NCI-H1417 treated with DMSO at 0.1 percent for 48 hours (cell line): ENCODE measurements at places on chromosomes 6 and 20.

- DNase-seq, result no peak
These were observed 96.4 kb downstream of the TBC1D32 start for GRCh38 chr6:121237859-121238258.

- peak; percentile 21 for DNase-seq
These were observed 447 bp downstream of the MCM3 start for GRCh38 chr6:52284131-52284459.

DNA sequence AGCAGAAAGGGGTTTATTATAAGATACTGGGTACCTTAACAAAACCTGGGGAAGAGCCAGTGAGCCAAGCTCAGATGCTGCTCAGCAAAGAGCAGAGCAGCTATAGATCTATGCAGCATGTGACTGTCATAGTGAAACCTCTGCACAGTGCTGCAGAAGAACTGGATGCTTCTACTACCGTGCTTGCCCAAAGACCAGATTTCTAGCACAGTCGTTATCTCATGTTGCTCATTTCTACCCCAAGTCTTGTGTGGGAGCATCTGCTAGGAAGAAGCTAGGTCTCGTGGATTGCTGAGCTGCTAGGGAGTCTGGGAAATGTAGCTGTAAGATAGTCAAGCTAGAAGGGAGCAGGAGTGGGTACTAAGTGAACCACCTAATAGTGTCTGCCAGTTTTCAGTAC is 31.7 kb upstream of the GNRH2 start:
- no peak for DNase-seq

DNA sequence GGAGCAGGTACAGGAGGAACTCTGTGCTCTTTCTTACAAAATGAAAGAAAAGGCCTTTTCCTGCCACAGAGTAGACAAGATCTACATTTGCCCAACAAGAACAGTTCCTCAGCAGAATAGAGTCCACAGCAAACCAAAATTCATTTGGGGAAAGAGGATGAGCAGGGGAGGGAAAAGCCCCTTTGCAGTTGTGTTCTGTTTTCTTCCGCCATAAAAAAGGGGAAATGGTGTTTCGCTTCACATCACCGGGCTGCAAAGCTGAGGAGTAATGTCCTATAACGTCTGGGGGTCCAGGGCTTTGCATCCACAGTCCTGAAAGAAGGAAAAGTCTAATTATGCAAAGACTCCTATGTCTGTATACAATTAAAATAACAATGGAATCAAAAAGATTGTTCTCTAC is at the start of gene GPR31:
GPR31 (minus strand) TSS at position 118 of the 400 bp plus-strand sequence. CDS start 149 bp downstream, outside the sequence.
- no peak for DNase-seq
